ENCODE measurements at places on chromosomes 1 and 21. TPM values are rescaled to one million over a fixed set of nuclear protein-coding genes. Genes with fewer than 3 reads are reported as not detected.

The HFM1 gene
- total RNA-seq, result 0.94 TPM

GRCh38 chr1:63943393-63943792, 169.6 kb downstream of the ROR1 start:
- no peak for DNase-seq

GRCh38 chr1:214205053-214205452, 75.9 kb upstream of the SMYD2 start:
- no peak for DNase-seq

The AMY1A gene
- not detected for total RNA-seq

- no peak for DNase-seq
Observed at GRCh38 chr1:196152975-196153374, 455.3 kb downstream of the KCNT2 start.

The MLLT11 gene
- total RNA-seq, result 19.0 TPM

- no peak for DNase-seq
Observed at GRCh38 chr1:193519922-193520321, 333.5 kb upstream of the B3GALT2 start.

- DNase-seq, result no peak
Observed at GRCh38 chr1:211738096-211738690, 62.8 kb upstream of the NEK2 start.

DNA sequence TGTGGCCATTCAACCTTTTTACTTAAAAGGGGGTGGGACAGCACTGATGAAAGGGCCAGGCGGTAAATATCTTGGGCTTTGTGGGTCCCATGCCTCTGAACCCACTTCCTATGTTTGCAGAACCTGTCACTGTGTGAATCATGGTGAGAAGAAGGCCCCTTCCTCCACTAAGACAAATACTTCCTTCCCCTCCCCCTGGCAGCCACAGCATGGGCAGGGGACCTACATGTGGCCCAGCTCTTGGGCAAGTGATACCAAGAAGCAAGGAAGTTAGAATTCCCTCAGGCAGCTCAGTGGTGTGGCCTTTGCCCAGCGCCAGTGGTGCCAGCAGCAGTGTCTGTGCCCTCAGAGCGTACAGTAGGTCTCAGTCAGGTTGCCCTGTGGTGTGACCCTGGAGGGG, 168.6 kb downstream of the TRIM33 start:
- no peak for DNase-seq

DNA sequence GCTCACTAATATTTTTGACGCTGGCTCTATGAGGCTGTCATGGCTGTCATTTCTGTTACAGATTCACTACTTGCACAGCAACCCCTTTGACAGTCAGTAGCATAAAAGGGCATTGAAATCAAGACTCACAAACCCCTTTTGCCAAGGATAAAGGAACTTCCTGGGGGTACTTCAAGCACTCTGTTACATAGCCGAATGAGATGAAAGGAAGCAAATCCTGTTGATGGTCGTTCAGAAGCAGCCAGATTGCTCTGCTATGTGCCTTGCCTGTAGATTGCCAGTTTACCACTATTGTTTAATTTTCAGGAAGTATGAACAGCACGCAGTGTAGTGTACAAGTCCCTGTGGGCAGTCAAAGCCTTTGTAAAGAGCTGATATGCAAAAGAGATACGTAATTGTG, 296.2 kb downstream of the LRRIQ3 start:
- DNase-seq, result no peak

DNA sequence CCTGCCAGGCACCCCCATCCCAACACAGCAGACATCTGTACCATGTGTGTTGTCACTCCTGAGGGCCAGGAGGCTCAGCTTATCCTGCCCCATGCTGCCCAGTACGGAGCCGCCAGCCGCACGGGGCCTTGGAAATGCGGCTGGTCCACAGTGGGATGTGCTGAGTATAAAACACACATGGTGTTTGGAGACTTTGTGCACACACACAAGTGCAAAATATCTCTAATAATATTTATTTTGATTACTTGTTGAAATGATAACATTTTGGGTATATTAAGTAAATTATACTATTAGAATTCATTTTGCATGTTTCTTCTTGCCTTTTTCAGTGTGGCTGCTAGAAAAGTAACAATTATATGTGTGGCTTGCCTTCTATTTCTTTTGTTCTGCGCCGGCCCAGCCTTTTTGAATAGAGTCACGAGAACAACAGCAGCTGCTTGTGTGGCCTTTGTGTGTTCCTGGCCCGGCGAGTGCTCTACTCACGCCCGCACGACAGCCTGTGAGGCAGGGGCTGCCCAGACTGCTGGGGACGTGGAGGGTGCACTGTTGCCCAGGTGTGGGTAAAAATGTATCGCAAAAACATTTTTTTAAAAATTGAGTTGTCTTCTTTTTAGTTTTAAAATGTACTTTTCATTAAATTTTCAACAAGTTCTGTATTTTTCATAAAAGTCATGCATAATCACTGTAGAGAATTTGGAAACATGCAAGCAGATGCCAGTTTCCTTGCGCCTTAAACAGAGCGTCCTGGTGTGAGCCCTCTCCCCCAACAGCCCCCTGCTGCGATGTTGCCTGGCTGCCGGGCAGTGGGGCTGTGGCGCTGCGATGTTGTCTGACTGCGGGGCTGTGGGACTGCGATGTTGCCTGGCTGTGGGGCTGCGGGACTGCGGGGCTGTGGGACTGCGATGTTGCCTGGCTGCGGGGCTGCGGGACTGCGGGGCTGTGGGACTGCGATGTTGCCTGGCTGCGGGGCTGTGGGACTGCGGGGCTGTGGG, 35.5 kb downstream of the COQ8A start:
- no peak for DNase-seq

DNA sequence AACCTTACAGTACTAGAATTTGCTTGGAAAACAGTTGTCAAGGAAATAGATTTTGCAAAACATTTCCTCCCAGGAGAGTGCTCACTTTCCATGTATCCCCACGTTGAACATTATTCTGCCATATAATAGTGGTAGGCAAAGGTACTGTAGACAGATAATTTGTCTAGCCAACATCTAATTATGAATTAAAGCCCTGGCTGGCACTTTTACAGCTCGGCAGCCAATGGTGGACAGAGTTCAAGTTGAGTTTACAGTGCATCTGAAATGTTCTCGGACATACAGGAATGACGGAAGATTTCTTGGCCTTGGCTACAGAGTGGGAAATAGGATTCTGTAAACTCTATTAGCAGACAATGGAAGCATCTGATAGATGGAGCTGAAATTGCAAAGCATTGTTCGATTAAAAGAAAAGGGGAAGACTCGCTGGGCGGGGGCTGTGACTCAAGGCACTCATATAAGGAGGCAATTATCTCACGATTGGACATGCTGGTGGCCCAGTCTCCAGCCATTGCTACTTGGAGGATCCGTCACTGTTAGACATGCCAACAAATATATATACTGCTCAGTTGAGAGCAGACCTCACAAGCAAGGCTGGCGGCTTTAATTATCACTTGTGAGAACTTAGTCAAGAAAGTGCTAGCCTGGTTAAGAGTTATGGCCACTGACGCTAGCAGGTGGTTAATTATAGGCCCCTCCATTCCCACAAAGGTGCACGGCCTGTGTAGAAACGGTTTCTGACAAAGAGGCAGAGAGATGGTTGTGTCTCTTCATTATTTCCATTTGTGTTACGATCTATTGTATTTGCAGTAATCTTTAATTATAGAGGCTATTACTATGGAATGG, 48.0 kb downstream of the MAN1C1 start:
- DNase-seq, result no peak

The GART gene
- 150 TPM for total RNA-seq

DNA sequence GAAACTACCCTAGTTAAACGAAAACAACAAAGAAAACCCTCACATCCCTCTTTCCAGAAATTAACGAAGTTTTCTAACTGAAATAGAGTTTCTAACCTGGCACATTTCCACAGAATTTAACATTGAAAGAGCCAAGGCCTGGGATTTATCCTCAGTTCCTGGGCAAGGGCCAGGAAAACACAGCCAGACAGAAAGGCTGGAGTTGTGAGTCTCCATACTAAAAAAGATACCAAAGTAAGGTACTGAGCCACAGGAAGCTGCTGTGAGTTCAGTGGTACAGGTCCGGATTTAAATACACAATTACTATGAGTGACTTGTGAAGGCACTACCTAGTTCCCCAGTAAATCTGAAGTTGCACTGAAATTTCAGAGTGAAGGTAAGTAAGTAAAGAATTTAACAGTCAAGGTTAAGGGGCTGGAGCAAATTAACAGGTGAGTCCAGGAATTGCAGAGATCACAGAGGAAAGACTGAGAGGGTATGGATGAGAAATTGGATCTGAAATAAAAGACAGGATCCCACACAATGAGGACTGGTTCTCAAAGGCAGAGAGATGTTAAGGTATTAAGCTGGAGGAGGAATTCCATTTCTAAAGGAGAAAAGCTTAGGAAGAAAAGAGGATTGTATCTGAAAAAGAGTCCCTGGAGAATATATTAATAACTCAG, 905 bp downstream of the LIX1L start:
- DNase-seq, result no peak

DNA sequence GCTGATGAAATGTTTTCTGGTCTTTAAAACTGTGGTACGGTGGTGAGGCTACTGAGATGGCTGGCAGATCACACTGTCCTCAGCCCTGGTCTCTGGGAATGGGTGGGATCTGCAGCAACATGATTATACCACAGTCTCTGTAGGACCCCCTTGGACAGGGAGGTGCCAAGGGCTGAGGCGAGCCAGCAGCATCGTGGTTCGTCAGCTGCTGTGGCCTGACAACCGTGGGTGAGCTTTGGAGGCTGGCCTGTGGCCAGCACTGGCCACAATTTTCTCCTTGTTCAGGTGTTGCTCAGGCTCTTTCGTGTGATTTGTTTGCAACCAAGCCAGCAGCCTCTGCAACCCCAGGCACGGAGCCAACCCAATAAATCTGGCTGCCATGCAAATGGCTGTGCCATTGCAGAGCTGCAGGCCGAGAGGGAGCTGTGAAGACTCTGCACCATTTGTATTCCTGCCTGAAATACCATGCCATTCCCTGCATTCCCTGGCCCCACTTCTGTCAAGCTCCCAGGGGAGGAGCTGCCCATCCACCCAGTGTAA, 70.9 kb downstream of the PCP4 start:
- no peak for DNase-seq

The OR2T3 gene
- total RNA-seq, result not detected

GRCh38 chr1:235199441-235199840, 38.4 kb upstream of the RBM34 start:
- DNase-seq, result no peak

DNA sequence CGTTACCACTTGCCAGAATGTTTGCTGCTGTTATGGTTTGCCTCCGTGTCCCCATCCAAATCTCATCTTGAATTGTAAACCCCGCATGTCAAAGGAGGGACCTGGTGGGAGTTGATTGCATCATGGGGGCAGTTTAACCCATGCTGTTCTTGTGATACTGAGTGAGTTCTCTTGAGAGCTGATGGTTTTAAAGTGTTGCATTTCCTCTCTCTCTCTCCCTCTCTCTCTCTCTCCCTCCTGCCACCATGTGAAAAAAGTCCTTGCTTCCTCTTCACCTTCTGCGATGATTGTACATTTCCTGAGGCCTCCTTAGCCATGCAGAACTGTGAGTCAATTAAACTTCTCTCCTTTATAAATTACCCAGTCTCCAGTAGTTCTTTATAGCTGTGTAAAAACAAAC, 44.4 kb downstream of the CFHR5 start:
- no peak for DNase-seq

Measured in epithelial cell of proximal tubule (primary cell).